ENCODE measurements at places on chromosomes 5 and 9.

DNA sequence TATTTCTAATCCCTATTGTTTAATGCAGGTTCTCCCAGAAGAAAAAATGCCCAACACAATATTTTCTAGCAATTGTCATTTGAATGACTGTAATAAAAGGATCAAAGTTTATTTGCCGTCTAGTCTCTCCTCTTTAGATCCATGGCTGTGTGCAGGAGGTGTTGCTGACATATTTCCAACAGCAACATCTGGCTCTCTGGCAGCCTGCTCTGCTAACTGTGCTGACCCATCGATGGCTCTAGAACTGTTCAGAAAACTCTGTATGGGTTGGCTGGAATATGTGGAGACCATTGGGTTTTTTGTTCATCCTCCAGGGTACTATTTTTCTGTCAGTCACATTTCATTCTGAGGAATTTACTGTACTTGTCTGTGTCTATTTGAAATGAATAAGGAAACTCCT is 202.0 kb upstream of the SLC27A6 start:
- DNase-seq: no peak

- no peak for DNase-seq
Observed at GRCh38 chr5:92886751-92887150, 694.3 kb downstream of the NR2F1-AS1 start.

- DNase-seq: no peak
Observed at GRCh38 chr5:78922879-78923621, 62.1 kb downstream of the ARSB start.

GRCh38 chr9:22216730-22217172 is 207.6 kb upstream of the CDKN2B start:
- no peak for DNase-seq

- DNase-seq: no peak
Observed at GRCh38 chr9:107332883-107333282, 49.8 kb downstream of the RAD23B start.

DNA sequence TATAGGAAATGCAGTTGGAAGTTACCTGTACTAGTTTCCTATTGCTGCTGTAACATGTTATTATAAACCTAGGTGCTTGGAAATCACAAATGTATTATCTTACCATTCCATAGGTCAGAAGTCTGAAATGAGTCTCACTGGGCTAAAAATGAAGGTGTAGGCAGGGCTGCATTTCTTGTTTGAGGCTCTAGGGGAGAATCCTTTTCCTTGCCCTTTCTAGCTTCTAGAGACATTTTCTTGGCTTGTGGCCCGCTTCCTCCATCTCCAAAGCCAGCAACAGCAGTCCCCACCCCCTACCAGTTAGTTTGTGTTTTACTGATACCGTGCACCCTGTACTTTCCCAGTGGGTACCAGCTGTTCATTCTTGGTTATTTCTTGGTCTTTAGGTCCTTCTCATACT is 153.3 kb downstream of the SLF1 start:
- no peak for DNase-seq

DNA sequence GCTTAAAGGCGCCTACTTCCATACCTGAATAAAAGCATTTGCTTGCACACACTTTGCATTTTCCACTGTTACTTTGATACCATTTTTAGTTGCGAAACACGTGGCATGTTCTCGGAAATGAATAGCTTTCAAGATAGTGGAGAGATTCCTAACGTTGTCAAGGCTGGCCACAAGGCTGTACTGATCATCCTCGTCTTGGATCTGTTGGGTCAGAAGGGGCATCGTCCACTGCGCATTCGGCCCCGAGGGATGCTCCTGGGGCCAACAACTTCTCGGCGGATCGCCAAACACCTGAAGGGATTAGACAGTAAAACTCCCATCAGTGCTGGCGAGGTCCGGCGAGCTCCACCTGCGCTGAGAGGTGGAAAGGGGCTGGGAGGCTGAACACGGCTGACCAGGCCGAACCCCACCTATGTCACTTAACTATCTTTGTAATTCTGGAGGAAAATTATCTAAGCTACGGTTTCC is 599 bp downstream of the RAD1 start:
- peak; percentile 5 for DNase-seq

DNA sequence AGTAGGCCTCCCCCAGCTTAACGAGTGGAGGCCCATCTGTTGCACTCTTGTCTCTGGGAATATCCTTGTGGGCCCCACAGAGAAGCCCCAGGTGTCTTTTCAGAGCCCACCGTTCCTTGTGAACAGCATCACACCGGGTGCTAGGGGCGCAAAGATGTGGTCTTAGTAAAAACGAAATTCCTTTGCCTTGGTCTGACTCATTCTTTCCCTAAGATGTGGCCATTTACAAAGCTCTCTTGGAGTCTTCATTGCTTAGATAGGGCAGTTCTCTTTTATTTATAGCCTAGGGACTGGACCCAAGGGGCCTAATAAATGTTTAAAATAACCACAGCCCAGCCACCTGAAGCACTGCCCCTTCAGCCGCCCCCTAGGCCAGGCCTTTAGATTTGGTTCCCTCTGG is 52.8 kb upstream of the RPL26L1 start:
- DNase-seq: no peak

- DNase-seq: no peak
Observed at GRCh38 chr9:127838375-127839078, 15.9 kb downstream of the ENG start.

GRCh38 chr9:93436655-93437407 is 14.7 kb upstream of the FAM120A start:
- DNase-seq: no peak

- no peak for DNase-seq
Observed at GRCh38 chr5:170553218-170553617, 49.4 kb downstream of the KCNIP1 start.

DNA sequence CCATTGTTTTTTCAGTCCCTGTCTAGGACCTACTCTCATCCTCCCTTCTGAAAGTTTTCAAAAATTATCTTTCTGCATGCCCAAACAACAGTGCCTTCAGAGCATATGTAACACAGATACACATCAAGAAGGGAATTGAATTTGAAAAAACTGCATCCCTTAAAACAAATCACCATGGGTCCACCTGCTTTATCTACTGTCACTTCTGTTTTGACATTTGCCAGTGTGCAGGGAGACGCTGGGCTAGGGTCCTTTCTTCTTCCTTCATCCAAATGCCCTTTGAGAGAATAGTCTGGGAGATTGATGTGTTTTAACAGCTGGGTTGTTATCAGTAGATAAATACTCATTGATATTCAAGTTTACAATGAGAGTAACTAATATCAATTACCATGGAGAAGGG is 1630.1 kb downstream of the MAT2B start:
- no peak for DNase-seq

- DNase-seq: no peak
Observed at GRCh38 chr5:14223372-14223771, 80.2 kb downstream of the TRIO start.

Measured in effector memory CD4-positive, alpha-beta T cell (primary cell).